ENCODE measurements at places on chromosomes 7 and 10.

GRCh38 chr7:41756650-41757182 lies 53.8 kb upstream of the INHBA start:
- no peak for DNase-seq

- no peak for DNase-seq
Measured at GRCh38 chr7:50681432-50682045, 101.2 kb downstream of the GRB10 start.

DNA sequence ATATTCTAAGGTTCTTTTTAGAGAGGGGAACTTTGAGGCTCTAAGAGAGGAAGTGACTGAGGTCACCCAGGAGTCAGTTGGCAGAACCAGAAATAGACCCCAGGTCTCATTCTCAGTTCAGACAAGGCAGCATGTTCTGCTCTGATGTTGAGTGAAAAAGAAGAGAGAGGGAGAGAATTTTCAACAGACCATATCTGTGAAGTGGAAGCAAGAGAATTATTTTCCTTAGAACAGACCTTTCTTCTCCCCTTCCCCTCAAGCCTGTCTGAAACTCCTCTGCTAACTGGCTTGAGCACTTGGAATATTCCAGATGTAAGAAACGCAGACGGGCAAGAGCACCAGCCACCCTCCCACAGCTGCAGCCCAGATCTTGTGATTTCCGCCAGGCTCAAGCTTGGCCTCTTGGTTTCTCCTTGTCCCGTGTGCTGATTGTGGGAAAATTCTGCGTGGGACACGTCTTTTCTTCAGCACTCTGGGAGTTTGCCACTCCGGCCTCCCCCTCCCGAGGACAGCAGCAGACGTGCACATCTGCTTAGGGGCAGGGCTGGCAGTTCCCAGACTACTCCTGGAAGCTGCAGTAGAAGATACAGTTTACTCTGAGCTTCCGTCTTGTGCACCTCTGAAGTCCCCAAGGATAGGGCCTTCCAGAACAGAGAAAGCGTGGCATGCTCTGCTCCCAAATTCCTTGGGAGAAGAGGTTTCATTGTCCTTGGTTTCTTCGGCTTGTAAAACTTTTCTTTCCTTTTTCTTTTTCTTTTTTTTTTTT lies 22.7 kb upstream of the IKZF1 start:
- DNase-seq = no peak

- DNase-seq = no peak
Measured at GRCh38 chr7:42189535-42189934, 47.5 kb downstream of the GLI3 start.

- DNase-seq = no peak
Measured at GRCh38 chr7:44650242-44650641, 43.8 kb downstream of the OGDH start.

DNA sequence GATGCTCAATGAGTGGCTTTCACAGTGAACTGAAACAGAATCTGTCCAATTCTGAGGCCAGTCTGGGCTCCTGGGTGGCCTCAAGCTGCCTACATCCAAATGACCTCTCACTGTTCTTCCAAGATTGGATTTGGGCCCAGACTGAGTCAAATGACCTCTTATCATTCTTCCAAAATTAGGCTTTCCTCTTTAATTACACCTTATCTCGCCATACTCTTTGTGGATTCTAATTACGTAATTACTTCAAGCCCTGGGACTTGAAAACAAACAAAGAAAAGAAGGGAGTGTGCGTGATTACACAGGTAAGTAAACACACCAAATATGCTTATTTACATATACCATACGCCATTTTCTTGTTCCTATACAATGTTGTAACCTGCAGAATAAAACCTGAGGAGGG lies 18.8 kb downstream of the SORBS1 start:
- no peak for DNase-seq

All from BJ (cell line).